ENCODE measurements at places on chromosomes 5 and 9. TPM values are rescaled to one million over a fixed set of nuclear protein-coding genes. Genes with fewer than 3 reads are reported as not detected.

The SH3GL2 gene
- total RNA-seq, result not detected

DNA sequence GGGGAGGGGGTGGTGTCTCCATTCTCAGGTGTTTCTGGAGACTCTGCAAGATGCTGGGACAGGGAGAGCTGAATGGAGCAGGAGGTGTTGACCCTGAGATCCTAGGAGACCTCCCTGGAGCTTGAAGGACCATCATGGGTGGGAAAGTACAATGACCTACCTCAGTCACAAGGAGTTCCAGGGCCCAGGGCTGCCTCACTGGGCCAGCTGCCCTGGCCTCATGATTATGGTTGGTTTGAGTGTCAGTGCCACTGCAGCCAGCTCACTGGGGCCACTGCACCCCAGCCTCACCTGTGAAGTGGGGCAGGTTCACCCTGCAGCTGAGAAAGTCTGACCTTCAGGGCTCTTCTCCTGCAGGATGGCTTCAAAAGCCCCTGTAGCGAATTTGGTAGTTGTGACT is 372.5 kb downstream of the IRX2 start:
- no peak for DNase-seq

DNA sequence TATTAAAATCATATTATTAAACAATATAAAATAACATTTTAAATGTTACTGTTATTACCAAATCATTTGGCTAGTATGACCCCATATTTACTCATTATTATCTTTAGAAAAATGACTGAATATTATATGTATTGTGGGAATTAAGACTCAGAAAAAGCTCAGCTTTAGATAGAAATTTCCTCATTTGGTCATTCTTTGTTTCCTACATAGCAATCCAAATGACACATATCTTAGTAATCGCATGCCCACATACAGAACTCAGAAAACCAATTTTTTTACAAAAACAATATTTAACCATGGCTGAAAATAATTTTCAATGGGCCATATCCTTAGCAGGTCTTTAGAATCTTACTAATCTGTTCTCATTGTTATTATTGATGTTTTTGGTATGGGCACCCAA is 53.8 kb upstream of the TSLP start:
- no peak for DNase-seq

- no peak for DNase-seq
Measured at GRCh38 chr9:114643896-114644295, 13.7 kb downstream of the TEX53 start.

The GKAP1 gene
- 5.2 TPM for total RNA-seq

DNA sequence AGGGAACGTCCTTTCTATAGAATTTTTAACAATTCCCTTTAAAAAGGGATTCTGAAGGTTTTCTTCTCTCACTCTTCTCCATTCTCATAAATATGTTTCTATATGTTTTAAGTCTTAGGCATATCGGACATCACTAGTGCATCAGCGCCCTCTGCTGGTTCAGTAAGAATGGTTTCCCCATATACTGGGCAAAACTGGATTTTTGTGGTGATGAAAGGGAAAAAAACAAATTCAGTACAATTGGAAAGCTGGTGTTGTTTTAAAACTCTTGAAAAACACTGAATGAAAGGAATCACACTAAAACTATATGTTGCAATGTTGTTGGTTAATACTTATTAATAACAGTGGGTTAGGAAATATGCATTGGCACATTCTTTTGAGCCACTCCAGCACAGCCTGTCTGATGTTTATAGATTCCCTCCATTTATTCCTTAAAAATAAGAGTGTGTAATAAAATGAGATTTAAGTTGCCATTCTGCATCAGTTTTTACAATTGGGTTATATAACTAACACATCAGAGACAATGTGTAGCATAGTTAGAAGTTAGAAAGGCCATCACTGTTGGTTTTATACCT is 15.8 kb downstream of the CWC27 start:
- DNase-seq, result no peak

GRCh38 chr5:31023105-31023504 is 170.4 kb upstream of the CDH6 start:
- no peak for DNase-seq

The MARCHF3 gene
- total RNA-seq, result 3.0 TPM

The SLC4A9 gene
- total RNA-seq, result not detected

- no peak for DNase-seq
Measured at GRCh38 chr5:84597904-84598303, 213.2 kb upstream of the EDIL3 start.

DNA sequence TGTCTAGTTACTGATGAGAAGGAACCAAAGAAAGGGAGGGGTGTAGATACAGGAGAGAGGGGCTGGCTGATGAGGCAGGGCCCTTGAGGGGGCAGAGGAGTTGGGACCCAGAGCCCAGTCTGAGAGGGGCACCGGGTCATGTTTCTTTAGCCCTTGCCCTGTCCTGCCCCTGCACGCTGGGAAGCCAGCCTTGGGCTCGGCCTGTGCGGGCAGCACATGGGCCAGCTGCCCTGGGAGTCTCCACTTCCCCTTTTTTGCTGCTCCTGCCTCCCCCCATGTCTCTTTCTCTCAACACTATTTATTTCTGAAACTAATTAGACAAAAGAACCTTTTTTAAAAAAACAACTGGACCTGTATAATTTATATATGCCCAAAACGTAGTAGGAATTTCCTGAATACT is 20.5 kb downstream of the MVB12B start:
- no peak for DNase-seq

All from Panc1 (cell line).